Fibroblast of lung (primary cell): ENCODE measurements at places on chromosomes 7 and 10. TPM values are rescaled to one million over a fixed set of nuclear protein-coding genes. Genes with fewer than 3 reads are reported as not detected.

The LAMB4 gene
- under 0.01 and 0.17 TPM in 2 replicates for total RNA-seq

The TMEM196 gene
- total RNA-seq = not detected in 2 replicates

The UCN3 gene
- not detected in 2 replicates for total RNA-seq

The SPDYE8 gene
- not detected in 2 replicates for total RNA-seq

The LLCFC1 gene
- not detected in 2 replicates for total RNA-seq

The HOXA9 gene
- under 0.01 TPM in 1 of 2 replicates, not detected in the other for total RNA-seq

The BICC1 gene
- total RNA-seq = 62.7 and 64.7 TPM in 2 replicates

The LGI1 gene
- total RNA-seq = not detected in 2 replicates

The ZNF22 gene
- total RNA-seq = 14.6 and 23.0 TPM in 2 replicates

The VIPR2 gene
- under 0.01 TPM in 1 of 2 replicates, not detected in the other for total RNA-seq

The HMX2 gene
- total RNA-seq = not detected in 2 replicates

The SPACDR gene
- total RNA-seq = under 0.01 and 0.50 TPM in 2 replicates

The TSPAN15 gene
- 1.8 and 2.6 TPM in 2 replicates for total RNA-seq

The LCOR gene
- total RNA-seq = 10.3 and 15.7 TPM in 2 replicates
